ENCODE measurements at places on chromosomes 2 and 18.
A peak's percentile ranks its signal among the peaks of the same experiment; 100 is the strongest.

DNA sequence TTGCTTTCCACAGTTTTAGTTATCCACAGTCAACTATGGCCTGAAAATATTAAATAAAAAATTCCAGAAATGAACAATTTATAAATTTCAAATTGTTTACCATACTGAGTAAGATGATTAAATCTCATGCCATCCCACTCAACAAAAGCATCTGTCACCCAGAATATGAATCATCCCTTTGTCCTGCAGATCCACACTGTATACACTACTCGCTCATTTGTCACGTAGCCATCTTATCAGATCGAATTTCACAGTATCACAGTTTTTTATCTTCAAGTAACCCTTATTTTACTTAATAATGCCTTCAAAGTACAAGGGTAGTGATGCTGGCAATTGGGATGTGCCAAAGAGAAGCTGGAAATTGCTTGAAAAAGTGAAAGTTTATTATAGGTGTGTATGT, 291.8 kb upstream of the LRATD1 start:
- DNase-seq: no peak

DNA sequence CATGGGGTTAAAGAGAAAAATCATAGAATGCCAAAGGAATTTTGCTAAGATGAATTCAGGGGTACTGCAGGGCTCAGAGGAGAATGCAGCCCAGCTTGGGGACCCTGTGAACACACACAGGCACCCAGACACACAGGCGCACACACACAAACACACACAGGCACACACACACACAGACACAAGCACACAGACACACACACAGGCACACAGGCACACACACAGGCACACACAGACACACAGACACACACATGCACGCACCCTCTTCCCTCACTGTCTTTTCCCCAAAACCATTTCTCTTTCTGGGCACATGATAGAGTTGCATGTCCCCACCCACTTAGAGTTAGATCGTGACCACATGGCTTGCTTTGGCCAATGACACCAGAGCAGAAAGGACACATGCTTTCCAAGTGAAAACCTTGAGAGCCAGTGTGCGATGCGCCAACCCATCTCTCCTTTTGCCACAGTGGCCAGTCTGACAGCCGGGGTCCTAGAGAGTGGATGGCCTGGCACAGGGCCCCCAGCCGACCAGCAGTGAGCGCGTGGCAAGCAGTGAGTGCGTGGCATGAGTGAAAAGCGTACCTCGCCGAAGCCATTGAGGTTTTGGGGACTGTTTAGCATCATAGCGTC, 163.3 kb downstream of the KLHL29 start:
- DNase-seq: no peak

DNA sequence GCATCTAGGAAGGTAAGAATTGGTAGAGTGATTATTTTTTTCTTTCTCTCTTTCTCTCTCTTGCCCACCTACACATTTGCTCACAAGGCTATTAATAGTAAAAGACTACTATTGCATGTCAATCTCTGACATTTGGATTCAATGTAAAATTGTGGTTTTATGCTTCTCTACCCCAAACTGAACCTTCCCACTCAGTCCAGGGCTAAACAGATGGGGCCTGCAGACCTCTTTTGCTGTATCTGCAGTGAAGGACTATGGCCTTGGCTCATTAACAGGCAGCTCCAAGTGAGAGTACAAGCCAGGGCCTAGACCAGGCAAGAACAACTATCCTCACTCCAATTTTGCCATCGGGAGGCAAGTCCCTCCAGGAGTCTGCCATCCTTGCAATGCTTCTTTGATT, 68.3 kb upstream of the ARL4C start:
- DNase-seq: no peak

GRCh38 chr2:219058541-219059374, 2.0 kb downstream of the IHH start:
- DNase-seq: no peak

- DNase-seq: no peak
These were observed 68.3 kb downstream of the FAM117B start for GRCh38 chr2:202703091-202703490.

- DNase-seq: no peak
These were observed 232.3 kb upstream of the MEIS1 start for GRCh38 chr2:66202586-66202985.

DNA sequence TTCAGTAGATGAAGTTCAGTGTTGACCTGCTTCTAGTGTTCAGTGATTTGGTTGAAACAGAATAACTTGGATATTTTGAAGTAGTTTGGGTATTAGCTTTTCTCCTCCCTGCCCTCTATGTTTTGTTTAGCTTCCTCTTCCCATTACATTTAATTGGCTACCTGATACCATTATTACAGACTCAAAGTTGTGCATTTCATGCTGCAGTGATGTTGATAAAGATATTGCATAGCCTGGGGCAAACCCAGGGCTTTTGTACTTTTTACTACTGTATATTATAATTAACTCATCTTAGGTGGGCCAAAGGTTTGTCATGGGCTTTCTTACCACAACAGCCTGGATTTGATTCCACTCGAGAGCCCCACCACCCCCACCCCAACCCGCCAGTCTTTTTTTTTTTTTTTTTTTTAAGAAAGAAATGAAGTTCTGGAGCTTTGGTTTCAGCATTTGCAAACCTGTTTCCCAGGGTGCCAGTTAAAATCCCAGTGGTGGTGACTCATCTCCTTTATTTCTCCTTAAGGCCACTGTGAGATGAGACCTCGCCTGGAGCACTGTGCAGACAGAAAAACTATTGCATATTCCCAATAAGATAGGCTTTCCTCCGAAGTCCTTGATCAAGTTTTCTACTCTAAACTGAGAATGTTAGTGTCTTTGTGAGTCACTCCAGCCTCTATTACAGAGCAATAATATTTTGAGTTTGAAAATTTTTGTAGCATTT, 393.7 kb upstream of the FANCL start:
- no peak for DNase-seq

GRCh38 chr2:162821176-162821575, 17.4 kb downstream of the KCNH7 start:
- DNase-seq: peak; percentile 11

DNA sequence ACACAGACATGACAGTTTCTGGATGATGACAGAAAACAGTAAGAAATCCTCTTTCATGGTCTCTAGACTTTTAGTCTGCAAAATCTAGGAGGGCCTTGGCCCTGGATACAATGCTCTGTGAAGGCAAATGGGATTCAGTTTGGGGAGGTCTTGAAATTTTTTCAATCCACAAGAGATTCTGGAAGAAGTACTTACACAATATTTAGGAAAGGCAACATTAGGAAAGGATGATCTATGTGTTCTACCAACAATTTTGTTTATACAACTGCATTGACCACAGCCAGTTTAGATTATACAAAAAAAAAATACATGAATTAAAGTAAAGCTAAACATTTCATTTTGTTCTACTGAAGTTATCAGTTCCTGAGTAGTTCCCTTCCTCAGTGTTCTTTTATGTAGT, 208.0 kb downstream of the SRBD1 start:
- DNase-seq: no peak

DNA sequence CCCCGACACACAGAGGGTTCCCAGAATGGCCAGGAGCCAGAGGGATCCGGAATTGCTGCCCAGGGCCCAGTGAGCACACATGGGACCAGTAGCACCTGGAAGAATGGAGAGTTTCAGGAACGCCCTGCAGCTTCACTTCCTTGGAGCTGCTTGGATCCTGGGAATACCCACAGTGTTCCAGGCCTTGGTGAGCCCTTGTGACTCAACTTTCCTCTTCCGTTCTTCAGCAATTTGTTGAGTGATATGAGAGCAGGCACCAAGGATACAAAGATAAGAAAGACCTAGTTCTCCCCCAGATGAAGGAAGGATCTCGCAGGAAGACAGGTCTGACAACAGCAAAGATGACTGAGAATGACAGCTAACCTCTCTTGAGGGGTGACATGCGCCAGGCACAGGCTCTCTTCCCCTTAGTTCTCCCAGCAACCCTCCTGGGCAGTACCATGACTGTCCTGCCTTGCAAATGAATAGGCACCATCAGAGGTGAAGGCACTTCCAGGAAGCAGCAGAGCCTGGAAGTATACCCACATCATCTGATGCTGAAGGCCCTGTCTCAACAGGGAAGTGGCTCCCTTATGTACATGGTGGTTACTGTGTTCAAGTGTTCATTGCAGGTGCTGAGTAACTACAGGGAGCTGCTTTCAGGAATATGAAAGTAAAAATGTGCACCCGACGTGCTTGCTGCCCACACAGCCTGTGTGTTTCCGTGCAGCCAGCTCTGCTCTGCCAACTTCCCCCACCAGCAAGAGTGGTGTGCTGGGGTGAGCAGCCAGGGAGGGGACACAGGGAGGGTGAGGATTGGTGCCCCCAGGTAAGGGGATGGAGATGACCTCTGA, 116.2 kb downstream of the STPG4 start:
- no peak for DNase-seq

DNA sequence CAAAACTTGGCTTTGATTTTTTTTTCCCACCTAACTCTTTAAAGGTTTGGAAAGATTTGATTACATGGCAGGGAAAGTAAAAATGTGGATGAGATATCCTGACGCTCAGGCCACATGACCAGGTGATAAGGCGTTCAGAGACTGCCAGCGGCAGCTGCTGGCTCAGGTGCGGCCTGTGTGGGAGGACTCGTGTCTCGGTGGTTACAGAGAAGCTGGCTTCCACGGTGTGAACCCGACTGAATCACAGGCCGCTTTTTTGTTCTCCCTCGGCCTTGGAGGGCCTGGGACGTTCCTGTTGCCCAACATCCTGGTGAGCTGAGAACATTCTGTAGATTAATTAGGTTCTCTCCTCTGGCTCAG, 124.2 kb upstream of the ZNF516 start:
- peak; percentile 43 for DNase-seq

- no peak for DNase-seq
These were observed 131.9 kb downstream of the MAP4K4 start for GRCh38 chr2:101829429-101829828.

DNA sequence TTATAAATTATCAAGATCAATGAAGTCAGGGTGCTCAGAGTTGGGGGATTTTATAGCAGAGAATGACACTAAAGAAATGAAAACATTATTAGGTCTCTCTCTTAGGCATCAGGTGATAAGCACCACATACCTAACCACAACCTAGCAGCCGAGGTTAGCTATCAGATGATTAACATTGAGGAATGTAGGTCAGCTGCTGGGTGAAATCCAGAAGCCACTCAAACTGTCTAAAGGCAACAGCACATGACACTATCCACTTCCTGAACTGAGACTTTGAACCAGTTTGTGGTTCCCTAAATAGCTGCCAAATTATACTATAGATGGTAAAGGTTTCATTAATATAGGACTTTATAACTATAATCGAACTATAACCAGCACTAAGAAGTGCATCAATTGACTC, 4.7 kb downstream of the EPG5 start:
- peak; percentile 45 for DNase-seq

GRCh38 chr2:10923965-10924364, 12.2 kb downstream of the KCNF1 start:
- no peak for DNase-seq

DNA sequence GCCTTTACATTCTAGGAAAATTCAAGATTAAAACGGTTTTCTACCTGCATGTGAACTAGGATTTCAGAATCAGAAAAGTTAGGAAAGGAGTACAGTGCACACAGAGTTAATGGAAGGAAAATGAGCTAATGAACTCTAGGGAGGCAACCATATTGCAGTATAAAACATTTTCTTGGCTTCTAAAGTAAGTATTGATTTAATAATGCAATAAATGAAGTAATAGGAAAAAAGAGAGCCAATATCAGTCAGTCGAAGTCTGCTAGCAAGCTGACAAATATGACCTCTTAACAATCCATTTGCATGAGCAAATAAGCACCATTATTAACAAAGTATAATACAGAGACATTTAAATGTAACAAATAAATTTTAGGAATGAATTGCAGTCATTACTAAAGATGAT, 80.2 kb upstream of the COL3A1 start:
- no peak for DNase-seq

DNA sequence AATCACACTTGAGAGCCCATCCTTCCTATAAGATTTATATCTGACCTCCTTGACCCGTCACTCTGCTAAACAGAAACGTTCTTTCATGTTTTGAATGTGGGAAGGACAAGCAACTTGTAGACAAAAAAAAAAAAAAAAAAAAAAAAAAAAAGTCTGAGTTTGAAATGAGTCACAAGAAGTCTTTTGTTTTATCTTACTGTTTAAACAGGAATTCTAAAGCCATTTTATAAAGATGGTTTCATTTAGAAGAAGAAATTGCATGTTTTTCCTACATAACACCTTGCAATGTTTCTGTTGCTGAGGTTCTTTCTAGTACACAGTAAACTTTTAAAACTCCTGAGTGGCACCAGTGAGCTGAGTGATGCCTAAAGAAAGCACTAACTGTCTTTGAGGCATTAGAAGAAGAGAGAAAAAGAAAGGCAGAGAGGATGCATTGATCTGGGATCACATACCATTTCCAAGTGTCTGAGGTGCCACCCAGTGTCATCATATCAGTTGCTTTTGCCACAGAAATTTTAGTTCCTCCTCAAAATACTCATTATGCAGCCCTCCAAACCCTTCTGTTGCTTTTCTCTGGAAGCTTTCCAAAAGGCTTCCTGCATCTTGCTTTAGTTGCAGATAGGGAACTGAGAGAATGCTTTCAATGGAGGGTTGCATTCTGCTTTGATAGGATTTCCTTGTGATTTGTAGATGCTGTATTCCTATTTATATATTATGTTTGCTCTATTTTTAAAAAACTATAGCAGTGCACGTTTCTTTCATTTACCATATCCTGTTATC, 69.1 kb downstream of the ACVR2A start:
- no peak for DNase-seq

GRCh38 chr2:65017335-65017734, 28.1 kb downstream of the SLC1A4 start:
- DNase-seq: no peak

DNA sequence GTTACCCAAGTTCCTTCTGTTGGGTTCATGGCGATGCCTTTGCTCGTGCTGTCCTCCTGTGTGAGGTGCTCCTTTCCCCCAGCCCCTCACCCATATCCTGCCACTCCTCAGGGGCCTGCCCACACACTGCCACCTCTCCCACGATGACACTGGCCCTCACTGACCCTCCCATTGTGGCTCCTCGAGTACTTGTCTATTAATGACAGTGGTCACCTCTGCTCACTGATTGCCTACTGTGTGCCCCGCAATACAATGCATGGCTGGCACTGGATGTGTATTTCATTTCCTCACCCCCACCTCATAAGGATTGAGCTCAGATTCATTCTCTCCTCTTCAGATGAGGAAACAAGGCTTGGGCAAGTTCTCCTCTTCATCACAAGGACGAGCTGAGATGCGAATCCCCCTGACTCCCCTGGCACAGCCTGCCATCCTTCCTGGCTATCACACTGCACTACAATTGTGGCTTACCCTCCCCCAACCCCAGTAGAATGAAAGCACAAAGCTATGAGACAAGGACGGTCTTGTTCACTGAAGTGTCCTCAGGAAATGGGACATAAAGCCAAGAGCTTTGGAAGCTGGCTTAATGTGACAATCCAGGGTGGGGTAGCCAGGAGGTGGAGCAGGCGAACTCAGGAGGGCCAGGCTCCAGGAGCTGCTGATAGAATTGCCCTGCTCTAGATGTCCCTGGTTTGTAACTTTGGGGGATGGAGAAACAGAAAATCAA, 93.9 kb upstream of the RAB12 start:
- no peak for DNase-seq

- DNase-seq: peak; percentile 97
These were observed 594.9 kb upstream of the ID2 start for GRCh38 chr2:8086796-8087479.

GRCh38 chr2:135980434-135981079, 4.9 kb downstream of the DARS1 start:
- DNase-seq: no peak

GRCh38 chr2:2256011-2256410, 75.1 kb downstream of the MYT1L start:
- DNase-seq: no peak

GRCh38 chr2:175414882-175415487, 233.5 kb upstream of the ATP5MC3 start:
- peak; percentile 54 for DNase-seq

- no peak for DNase-seq
These were observed 38.4 kb downstream of the KIDINS220 start for GRCh38 chr2:8799004-8799403.
